Fibroblast of skin of right quadriceps (primary cell): ENCODE measurements at places on chromosomes 2 and 18.
A peak's percentile ranks its signal among the peaks of the same experiment; 100 is the strongest.

GRCh38 chr2:65343386-65343785, 89.0 kb downstream of the SPRED2 start:
- DNase-seq: peak; percentile 48

DNA sequence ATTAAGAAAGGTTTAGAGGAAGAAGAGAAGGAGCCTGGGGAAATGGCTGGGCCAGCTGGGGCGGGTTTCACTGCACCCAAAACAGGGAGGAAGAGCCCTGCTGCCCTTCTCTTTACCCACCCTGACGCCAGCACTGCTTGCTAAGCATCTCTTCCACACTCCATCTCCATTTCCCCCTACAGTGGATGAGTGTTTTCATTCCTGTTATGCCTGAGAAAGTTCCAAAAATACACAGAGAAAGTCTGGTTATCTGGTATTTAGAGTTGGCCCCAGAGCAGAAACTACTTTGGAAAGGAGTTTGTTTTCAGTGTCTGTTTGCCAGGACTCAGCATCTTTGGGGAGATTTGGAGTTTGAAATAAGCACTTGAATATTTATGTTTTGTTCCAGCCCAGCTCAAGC, 451.0 kb downstream of the SLC4A3 start:
- DNase-seq: peak; percentile 36

DNA sequence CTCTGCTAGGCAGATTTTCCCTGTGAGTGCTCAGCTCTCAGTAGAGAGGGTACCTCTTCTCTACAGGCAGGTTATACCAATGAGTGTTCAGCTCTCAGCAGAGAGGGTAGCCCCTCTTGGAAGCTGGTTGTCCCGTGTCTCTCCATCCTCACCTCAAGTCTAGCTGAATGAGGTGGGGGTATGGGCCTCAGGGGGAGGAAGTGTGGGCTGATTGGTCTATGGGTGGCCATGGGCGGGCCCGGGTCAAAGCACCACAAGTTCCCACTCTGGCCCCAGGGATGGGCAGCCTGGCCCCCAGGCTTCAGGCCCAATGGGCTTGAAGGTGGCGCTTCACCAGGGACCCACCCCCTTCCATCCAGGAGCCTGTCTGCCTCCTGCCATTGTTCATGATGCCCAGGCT, 17.0 kb upstream of the MBD2 start:
- DNase-seq: no peak

- no peak for DNase-seq
These were observed 129.5 kb downstream of the MTCL1 start for GRCh38 chr18:8834881-8835280.

- peak; percentile 70 for DNase-seq
These were observed 101.4 kb upstream of the RASGRP3 start for GRCh38 chr2:33375054-33375453.

DNA sequence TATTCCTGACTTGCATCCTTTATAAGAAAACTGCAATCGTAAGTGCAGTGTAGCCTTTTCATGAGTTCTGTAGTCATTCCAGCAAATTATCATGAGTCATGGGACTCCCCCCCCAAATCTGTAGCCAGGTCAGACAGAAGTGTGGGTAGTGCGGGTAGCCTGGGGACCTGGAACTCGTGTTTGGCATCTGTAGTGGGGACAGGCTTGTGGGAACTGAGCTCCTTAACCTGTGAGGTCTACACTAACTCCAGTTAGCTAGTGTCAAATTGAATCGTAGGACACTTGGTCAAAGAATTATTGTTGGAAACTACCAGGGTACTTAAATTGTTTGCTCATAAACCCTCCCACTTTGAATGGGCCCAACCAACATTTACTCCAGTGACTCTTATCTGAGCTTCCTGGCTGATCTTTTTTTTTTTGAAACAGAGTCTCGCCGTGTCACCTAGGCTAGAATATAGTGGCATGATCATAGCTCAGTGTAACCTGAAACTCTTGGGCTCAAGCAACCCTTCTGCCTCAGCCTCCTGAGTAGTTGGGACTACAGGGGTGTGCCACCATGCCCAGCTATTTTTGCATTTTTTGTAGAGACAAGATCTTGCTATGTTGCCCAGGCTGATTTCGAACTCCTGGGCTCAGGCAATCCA, 12.4 kb downstream of the PFN4 start:
- DNase-seq: no peak

DNA sequence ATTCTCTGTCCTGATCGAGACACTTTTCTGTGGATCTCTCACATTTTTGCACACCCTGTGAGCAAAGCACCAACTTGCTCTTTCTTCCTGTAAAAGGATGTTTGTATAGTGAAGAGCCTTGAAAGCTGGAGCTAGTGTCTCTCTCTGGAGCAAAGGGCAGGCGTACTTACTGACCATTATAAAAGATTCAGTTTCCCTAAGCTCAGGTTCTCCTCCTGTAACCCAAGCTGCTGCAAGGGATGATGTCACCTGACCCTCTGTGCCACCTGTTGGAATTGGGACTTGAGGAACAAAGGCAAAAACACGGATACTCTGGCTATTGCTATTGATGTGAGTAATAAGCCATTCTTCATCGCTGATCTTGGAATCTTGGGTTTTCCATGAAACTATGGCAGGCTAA, 52.6 kb upstream of the NEMP2 start:
- no peak for DNase-seq

- DNase-seq: no peak
These were observed 1.4 kb upstream of the MBP start for GRCh38 chr18:77133835-77134496.

DNA sequence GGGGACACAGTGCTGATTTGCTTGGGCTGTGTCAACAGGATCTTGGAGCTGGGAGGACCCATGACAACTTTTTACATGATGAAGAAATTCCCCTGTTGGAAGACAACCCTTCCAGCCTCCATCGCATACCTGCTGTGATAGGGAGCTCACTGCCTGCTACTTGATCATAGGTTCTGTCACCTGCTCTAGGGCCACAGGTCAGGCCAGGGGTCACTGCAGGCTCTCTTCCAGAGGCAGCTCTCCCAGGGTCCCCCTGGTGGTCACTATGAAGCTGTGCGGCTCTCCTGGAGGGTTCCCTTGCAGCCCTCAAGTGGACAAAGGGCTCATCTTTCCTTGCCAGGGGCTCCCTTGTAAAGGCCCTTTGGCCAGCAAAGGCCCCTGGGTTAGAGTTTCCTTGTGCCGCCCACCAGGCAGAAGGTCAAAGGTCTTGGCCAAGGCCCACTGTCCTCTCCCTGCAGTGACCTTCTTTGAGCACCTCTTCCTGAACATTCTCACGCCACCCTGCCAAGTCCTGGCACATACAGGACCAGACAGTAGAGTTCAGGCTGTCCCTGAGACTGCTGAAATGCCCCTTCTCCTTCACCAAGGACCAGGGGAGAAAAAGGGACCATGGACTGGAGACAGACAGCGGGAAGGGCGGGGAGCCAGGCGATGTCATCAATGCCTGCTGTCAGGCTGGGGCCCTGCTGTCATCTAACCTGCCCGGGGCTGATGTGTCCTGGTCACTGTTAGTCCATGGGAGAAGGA, 345.1 kb downstream of the DYSF start:
- no peak for DNase-seq
